ENCODE measurements at places on chromosomes 1 and 21. TPM values are rescaled to one million over a fixed set of nuclear protein-coding genes. Genes with fewer than 3 reads are reported as not detected.

CFAP74 gene
- total RNA-seq: 0.98 TPM

- no peak for DNase-seq
These were observed 764.6 kb downstream of the LTN1 start for GRCh38 chr21:28227881-28228635.

- no peak for DNase-seq
These were observed 53.8 kb upstream of the SGIP1 start for GRCh38 chr1:66480162-66480561.

DNA sequence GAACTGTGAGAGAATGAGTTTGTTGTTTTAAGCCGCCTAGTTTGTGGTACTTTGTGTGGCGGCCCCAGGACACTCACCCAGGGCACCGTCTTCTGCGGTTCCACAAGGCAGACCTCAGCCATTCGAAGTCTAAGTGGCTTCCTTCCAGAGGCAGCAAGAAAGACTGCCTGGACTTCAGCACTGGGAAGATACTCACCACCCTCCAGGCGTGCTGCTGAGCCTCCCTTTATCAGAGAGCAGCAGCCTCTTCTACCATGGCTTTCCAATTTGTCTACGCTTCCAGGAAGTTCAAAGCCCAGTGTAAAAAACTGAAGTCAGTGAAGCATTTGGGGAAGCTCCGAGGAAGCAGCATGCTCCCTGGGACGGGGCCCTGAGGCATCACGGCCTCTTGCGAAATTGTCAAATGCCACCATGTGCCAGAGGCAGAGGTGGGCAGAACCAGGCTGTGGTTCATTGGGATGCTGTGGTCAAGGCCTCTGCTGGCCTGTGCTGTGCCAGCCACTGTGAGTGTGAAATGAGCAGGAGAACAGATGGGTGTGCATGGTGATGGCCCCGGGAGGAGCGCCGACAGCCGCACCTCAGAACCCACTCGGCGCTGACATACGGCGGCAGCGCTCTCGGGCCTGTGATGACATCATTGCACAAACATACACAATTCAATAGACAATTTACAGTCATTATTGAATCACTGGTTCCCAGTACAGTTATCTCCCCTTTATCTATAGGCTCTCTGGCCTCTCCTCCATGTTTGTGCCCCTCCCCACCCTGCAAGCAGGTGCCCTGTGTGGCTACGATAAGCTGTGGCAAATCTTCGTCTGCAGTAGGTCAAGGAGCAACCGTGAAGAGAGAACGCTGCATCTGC is 110.4 kb downstream of the PDE9A start:
- no peak for DNase-seq

NEGR1 gene
- total RNA-seq: 7.9 TPM

Data from breast epithelium (tissue), 4 donors.